ENCODE measurements at places on chromosomes 7 and 10. TPM values are rescaled to one million over a fixed set of nuclear protein-coding genes. Genes with fewer than 3 reads are reported as not detected.
A peak's percentile ranks its signal among the peaks of the same experiment; 100 is the strongest.

GRCh38 chr10:65894961-65895360 is 1030.9 kb upstream of the LRRTM3 start:
- no peak for DNase-seq

DNA sequence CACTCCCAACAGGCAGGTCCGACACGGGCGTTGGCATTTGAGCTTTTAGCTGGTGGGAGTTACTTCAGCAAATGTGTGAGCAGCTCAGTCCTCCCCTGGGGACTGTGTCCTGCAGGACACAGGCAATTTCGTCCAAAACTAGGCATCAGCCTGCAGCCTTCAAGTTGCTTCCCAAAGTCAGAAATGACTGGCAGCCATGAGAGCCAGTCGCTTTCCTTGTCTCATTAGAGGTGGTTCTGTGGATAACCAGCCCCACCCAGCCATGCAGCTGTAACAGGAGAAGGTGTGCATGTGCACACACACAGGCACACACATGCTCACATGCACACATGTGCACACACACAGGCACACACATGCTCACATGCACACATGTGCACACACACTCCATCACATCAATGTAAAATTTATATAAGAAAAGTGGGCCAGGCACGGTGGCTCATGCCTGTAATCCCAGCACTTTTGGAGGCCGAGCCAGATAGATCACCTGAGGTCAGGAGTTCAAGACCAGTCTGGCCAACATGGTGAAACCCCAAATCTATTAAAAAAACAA is 138.8 kb upstream of the TCERG1L start:
- DNase-seq, result no peak

DNA sequence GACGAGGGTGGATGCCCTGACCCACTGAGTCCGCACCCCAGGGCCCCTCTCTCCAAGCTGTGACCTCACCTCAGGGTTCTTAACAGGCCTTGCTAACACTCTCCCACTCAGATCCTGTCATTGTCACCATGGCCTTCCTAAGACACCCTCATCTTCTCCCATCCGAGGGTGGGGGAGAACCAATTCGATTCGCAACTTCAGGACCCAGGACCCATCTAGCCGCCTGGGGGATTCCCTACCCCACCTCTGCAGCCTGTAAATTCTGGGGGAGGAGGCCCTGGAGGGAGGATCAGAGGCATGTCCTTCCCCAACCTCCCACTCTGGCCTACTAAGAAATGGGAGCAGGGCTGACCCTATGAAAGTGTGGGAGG is 17.4 kb downstream of the TRIM8 start:
- no peak for DNase-seq

DNA sequence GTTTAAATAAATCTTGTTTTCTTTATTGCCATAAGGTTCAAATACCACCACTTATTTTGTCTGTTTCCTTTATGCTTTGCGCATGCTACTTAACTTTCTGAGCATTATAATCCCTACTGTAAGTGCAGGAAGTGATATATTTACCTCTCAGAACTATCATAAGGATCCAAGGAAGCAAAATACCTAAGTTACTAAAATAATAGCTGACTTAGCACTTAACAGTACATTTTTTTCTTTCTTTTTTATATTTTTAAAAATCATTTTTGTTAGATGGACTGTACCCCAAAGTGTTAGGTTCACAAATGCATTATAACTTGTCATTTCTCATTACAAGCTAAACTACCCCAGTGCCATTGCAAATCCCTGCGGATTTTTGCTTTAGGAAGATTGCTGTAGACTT is 663.8 kb downstream of the SUGCT start:
- no peak for DNase-seq

GRCh38 chr10:13400196-13400965 is 52.3 kb upstream of the SEPHS1 start:
- no peak for DNase-seq

- DNase-seq, result no peak
Measured at GRCh38 chr7:51103718-51104117, 212.9 kb downstream of the COBL start.

GRCh38 chr10:132247943-132248342 is 59.8 kb downstream of the STK32C start:
- no peak for DNase-seq

- DNase-seq, result no peak
Measured at GRCh38 chr10:52031771-52032170, 282.3 kb upstream of the DKK1 start.

CYP3A7 gene
- 1.2 TPM for polyA plus RNA-seq

DNA sequence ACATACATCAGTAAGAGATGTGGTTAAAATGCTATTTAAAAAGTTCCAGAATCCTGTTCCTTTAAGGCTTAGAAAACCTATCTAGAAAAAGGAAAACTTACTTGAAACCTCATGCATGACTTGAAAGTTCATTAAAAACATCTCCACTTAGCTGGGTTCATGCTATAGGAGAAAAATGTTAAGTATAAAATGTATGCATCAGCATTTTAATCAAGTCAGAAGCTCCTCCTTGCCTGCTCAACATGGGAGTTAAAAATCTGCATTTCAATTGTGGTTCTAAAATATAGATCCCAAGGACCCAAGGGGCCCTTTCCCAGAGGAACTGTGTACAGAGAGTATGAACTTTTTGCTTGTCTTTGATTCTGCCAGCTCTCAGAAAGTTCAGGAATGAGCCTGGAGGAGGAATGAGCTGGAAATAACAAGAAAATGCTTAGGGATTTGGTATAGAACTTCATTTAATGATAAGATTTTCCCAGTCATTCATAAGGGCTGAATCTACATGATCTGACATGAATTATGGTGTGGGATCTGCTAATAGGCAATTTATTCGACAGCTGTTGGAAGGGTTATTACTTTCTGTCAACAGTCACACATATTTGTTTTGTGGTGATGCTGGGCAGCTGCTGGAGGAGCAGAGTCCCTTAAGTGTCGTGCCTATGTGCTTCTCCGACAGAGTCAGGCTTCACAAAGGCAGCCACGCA is 85.6 kb upstream of the MTPN start:
- no peak for DNase-seq

NKX2-3 gene
- polyA plus RNA-seq, result not detected

DNA sequence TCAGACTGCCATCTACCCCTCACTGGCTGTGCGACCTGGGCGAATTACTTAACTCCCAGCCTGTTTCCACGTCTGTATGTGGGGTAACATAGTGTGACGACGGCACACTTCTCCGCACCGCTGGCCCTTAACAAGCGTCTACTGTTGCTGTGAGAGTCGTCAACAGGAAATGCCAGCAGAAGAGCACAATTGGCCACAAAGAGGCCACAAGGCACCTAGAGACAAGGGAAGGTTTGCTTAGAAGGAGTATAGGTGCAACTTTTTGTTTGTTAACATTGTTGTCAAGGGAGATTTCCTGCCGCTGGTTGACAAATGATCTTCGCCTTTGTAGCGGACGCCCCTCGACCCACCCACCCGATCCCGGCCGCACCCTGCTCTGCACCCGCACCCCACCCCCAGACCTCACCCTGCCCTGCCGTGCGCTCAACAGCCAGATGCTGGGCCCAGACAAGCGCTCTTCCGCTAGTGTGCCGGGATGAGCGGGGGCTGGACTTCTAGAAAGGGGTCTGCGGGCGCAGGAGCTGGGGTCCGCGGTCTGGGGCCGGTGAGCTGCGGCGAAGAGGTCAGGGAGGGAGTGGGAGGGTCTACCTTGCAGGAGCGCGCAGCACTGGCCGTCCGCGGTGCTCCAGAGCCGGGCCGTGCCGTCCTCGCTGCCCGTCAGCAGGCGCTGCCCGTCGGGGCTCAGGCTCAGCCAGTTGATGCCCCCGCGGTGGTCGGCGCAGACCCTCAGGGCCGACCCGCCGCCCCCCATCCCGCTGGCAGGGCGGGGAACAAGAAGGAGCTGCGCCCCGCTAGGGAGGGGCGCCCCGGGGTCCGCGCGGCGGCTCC is 785 bp downstream of the WDR86 start:
- peak; percentile 67 for DNase-seq

VIPR2 gene
- 2.6 TPM for polyA plus RNA-seq

- no peak for DNase-seq
Measured at GRCh38 chr10:44759122-44759521, 152.0 kb upstream of the TMEM72 start.
